ENCODE measurements at places on chromosomes 12 and 14.

GRCh38 chr14:94679106-94679810 is 67.1 kb downstream of the SERPINA3 start:
- no peak for DNase-seq

- DNase-seq, result no peak
These were observed 9.2 kb downstream of the DNAJC22 start for GRCh38 chr12:49355913-49356312.

GRCh38 chr12:3698218-3698974 is 54.5 kb downstream of the CRACR2A start:
- no peak for DNase-seq

DNA sequence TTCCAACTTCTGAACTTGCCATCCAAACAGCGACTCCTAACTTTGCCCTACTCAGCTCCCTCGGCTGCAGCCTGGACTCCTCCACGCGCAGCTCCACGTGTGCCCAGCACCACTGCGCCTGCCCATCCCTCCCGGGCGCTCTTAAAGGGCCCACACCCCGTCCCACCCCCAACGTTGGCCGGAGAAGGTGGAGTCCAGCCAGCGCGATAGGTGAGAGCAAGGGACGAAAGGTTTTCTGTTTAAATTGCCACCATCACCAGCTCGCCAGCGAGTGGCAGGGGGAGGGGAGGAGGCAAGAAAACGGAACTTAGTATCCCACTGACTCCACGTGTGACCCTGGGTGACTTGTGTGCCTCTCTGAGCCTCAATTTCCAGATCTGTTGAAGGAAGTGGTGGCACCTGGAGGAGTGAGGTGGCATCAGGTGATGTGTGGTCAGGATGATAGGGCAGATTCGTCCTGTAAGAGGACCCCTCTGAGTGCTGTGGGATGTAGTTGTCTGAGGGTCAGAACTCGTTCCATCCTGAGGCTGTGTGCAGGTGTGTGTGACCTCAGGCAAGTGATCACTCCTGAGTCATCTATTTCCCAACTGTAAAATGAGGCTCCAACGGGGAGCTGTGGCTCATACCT is 59.7 kb downstream of the TRPV4 start:
- DNase-seq, result no peak
